ENCODE measurements at places on chromosomes 6 and 20.

DNA sequence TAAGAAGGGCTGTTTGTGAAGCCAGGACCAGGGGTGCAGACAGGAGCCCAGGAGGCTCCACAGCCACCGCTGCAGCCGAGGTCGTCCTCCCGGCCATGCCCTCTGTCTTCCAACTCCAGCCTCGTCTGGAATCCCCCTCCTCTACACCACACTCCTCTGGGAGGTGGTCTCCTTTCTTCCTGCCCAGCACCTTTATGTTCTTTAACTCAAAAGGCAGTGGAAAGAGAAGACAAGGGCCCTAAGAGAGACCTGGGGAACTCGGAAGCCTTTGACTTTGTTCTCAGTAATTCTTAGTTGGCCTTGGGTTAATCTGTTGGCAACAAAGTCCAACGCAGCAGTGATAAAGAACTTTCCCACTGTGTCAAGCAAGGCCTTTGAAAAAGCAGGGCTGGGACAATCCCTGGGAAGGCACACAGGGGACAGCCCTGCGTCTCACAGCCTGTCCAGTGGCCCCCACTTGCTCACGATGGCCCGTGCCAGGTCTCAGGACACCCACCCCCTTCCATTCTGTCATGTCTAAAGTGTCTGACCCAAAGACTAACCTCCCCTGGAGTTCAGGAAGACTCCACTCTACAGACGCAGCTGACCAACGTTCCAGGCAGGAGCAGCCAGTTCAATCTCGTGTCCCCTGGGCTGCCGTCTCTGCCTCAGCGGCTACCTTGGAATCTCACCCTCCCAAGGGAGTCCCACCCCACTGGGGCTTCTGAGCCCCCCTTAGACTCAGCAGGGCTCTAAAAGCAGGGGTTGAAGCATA, 42.8 kb upstream of the FAM50B start:
- DNase-seq = no peak

DNA sequence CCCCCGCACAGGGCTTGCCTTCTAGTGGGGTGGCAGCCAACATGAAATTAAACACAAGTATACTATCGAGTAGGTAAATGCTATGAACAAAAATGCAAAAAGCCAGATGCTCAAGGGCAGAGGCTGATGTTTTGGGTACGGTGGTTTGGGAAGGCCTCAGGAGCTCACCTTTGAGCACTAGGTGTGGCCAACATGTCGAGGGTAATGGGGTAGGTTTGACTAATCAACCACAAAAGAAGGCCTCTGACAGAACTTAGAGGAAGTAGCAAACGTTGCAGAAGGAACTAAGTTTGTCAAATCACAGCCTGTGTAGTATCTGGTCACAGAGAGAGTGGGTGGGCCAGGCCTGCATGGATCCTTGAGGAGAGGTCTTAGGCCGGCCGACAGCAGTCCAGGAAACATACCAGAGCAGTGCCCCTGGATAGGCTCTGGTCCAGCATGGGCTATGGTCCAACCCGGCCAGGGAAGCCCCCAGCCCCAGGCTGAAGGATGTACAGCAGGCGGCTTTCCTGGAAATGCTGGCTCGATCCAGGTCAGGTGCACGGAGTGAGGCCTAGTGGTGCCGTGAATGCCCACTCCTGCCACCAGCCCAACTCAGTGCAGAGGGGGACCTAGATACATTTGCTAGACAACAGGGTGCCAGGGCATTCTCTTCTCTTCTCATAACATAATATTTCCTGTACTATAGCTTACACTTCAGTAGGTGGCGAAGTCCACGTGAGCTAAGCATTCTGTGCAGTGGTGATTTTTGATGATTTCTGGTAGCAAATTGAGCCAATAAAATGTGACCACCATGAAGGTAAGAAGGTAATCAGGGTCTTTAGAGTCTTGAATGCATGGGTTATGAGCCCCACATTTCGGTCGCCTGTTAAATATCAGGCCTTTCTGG, 56.3 kb upstream of the CD93 start:
- no peak for DNase-seq

- no peak for DNase-seq
Observed at GRCh38 chr6:138052783-138053182, 54.4 kb downstream of the PERP start.

DNA sequence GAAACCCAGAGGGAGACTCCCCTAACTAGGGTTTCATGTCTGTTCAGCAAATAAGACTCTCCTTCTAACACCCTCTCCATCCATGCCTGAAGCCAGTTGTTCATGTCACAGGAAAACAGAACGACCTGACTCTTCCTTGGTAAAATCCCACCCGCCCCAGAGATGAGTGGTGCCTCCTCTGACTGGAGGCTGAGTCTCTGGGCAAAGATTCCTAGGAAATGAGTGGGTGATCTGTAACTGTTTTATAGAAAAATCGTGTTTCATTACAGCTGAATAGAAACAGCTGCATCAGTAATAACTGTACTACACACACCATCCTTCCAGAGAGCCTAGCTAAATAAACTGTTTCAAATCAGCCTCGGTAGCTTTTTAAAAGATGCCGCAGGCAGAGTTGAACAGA, 37.4 kb upstream of the MRPS10 start:
- DNase-seq = no peak

DNA sequence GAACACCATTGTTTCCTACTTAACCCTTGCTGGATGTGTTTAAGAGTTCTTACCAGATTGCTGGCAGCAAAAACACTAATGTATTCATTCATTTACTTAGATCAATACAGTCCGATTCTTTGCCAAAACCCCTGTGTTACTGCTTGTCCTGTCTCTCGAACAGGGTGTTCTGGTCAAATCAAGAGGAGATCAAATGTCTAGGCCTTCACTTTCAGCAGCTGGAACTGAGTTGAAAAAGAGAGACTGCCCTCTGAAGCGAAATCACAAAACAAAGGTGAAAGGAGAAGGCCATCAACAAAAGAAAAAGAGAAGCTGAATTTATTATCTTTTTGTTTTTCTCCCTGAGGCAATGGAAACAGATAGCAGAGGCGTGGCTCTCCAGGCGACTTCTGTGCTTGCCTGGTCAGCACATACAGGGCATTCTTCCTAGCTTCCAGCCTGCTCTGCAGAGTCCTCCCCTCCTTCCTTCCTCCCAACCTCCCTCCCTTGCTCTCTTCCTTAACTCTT, 44.1 kb upstream of the GCM1 start:
- no peak for DNase-seq

DNA sequence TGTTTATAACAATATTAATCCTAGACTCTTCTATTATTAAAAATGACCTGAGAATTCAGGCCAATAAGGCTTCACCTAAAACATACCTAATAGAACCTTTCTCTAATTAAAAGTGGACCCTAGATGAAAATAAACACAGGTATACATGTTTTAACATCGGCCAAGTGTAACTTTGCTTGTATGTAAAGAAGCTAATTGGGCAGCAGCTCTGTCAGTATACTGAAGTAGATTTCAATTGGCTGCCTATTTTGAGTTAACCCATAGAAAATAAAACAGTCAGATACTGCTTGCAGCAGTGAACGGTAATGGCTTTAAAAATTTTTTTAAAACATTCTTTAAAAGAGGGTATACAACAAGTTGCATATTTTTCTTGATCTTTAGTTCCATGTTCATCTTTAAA, 67.3 kb downstream of the PDSS2 start:
- DNase-seq = no peak

DNA sequence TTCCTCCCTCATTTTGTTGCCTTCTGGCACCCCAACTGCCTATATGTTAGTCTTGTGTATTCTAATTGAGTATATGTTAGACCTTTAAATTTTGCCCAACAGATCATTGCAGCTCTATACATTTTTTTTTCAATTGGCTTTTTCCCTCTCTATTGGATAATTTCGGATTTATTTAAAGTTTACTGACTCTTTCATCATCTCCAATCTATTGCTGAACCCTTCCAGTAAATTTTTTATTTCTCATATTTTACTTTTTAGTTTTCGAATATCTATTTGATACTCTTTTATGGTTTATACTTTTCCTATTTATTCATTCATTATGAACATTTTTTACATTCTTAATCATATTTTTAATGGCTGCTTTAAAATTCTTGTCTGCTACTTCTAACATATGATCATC, 7.1 kb upstream of the SLC18B1 start:
- no peak for DNase-seq

DNA sequence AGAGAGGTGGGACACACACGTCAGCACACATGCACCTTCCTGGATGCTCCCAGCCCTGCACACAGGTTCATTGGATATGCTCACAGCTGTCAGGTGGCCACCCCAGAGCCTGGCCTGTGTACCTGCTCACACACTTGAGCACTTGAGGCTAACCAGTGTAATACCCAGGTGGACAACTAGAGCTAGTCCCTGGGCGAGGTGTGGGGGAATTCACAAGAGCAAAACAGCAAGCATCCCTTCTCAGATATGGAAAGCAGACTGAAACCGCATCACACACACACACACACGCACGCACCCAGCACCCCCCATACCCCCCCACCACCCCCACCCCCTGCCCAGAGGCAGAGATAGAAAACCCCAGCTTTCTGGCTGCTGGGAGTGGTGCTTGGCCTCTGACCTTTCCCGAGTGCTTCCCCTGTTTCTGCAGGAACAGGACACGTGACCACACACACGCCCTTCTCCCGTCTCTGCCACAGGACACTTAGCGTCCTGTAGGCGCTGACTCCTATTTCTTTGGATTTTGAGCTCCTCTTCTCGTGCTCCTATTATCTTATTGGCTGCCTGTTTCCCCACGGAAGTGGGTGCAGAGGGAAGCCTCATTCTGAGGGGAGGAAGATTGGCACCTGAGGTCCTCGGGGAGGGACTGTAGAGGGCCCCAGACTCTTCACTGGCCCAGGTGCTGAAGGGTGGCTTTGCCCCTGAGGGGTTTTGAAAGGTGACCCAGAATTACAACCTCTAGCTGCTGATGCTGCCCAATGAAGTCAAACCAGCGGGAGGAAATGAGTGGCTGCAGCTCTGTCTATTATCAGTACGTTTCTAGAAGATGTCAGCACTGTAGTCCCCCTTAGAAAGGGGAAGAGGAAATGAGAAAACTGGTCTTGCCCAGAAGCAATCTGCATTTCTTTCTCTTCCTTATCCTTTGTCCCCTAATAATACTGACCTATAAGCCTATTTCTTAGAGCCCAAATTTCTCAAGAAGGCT, 65.8 kb downstream of the SYTL3 start:
- DNase-seq = no peak

- no peak for DNase-seq
Observed at GRCh38 chr20:23260181-23260840, 90.3 kb upstream of the NXT1 start.

DNA sequence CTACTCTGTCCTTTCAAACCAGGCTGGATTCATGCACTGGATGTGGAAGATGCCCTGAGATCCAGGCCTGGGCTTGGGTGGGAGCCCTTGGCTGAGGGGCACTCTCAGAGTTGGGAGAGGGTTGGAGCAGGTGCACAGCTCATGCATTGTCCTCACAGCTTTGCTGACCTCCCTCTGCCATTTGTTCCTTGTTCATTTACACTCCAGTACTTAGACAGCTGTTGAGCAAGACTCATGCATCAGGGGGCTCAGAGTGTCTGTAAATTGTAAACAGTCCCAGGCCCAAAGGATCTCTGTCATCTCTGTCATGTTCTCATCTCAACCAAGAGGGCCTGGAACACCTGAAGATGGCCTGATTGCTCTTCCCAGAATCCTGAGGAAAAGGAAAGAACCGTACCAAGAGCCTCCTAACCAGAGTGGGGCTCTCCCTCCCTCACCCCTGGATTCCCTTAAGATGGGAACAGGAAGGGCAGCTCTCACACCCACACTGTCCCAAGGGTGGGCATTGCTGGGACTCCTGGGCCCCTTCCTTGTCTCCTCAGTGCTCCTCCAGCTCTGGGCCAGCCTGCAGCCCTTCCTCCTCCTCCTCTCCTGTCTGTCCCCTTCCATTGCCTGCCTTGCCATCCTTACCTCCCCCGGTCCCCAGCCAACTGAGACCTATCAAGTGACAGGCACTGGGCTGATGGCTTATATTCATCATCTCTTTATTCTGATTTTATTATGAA, 132.9 kb downstream of the FOXO3 start:
- DNase-seq = no peak

DNA sequence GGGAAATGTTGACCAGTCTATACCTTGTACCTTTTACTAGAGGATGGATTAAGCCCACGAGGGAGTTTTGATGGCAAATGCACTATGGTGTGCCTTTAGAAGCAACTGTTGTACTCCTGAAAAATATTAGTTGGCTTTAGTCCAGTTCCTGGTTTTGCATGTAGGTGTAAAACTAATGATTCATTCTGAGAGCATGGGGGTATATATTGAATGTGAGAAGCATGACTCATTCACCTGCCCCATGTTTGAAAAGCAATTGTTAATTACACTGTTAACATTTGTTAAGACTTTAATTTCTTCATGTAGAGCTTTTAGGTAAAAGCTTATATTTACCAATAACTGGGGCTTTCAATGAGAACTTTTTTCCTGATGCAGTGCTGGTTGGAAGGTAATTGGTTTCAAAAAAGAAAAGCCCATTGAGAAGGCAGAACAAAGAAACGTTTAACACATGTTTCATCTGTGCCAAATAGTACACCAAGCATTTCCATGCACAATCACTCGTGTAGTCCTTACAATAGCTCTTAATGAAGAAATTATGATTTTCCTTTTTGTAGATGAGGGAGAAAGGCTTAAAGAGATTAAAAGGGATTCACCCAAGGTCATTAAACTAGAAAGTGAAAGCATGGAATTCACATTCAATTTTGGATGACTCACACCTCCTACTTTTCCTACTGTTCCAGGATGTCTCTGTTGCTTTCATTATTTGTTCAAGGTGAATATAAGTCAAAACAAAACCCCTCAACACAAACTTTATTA, 134.1 kb downstream of the CCDC170 start:
- no peak for DNase-seq

DNA sequence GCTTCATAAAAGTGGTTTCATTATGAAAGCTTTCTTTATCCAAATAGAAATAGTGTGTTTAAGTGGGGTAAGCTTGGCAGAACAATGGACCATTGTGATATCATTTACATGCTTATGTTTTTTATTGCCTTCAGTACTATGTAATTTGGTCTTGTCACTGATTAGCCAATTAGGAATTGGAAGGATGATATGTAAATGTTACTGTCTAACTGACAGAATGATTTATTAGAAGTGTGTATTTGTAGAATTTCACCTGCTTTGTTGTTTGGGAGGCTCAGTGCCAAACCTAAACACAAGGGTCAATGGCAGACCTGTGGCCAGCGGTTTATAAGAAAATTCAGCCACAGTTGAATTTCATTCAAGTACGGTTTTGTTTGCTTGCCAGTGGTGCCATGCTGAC, 39.0 kb downstream of the AIG1 start:
- DNase-seq = no peak

GRCh38 chr20:31572042-31572700, 32.9 kb upstream of the ID1 start:
- no peak for DNase-seq

- no peak for DNase-seq
Observed at GRCh38 chr6:106178900-106179299, 92.8 kb downstream of the PRDM1 start.

Data from stimulated activated CD4-positive, alpha-beta T cell treated with anti-CD3 and anti-CD28 coated beads, Interleukin-12 subunit alpha, Interleukin-12 subunit beta, amount 100 ng/mL, for 48 hours (primary cell).